Urinary bladder (tissue), 4 donors: ENCODE measurements at places on chromosomes 2 and 18. TPM values are rescaled to one million over a fixed set of nuclear protein-coding genes. Genes with fewer than 3 reads are reported as not detected.

DNA sequence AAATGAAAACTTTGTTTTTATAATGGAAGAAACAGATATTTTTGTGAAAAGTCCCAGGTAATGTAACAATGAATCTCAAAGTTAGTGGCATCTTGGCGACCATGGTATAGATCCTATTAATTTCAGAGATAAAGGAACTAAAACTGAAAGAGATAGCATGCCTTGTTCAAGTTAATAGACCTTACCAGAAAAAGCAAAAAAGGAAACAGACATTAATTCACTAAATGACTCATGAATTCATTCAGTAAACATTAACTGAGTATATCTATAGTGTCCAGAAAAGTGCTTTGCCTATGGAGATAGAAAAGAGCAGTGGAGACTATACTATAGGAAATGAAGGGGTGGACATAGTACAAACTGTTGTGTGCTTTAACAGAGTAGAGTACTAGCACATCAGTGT, 763.3 kb downstream of the TRIB2 start:
- DNase-seq = no peak

- DNase-seq = no peak
Observed at GRCh38 chr18:10322435-10322834, 132.0 kb upstream of the APCDD1 start.

DNA sequence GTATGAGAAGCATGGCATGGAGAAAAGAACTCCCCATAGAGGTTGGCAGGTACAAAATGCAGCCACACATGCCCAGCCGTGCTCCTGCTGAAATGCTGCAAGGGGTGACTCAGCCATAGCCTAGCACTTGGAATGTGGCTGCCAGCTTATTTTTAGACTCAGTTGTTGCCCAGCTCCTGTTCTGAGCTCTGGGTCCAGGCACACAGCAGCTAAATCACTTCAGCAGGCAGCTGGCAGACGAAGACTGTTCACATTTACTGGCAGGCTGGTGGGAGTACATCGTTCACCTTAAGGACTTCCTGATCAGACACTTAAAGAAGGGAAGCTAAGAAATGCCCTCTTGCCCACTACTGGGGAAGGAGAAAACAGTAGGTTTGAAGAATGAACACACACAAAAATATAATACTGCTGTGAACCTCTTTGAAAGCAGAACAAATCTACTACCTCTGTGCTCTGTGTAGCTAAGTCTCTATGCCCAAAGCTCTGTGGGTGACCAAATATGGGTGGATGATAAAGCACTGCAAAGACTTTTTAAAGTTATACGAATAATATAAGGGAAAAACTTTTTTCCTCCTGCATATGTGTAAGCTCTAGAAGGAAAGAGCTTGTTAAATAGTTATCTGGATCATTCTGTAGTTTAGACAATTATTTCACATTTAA, 146.1 kb downstream of the LNPK start:
- no peak for DNase-seq

- DNase-seq = no peak
Observed at GRCh38 chr2:188051706-188052105, 240.0 kb upstream of the GULP1 start.

DNA sequence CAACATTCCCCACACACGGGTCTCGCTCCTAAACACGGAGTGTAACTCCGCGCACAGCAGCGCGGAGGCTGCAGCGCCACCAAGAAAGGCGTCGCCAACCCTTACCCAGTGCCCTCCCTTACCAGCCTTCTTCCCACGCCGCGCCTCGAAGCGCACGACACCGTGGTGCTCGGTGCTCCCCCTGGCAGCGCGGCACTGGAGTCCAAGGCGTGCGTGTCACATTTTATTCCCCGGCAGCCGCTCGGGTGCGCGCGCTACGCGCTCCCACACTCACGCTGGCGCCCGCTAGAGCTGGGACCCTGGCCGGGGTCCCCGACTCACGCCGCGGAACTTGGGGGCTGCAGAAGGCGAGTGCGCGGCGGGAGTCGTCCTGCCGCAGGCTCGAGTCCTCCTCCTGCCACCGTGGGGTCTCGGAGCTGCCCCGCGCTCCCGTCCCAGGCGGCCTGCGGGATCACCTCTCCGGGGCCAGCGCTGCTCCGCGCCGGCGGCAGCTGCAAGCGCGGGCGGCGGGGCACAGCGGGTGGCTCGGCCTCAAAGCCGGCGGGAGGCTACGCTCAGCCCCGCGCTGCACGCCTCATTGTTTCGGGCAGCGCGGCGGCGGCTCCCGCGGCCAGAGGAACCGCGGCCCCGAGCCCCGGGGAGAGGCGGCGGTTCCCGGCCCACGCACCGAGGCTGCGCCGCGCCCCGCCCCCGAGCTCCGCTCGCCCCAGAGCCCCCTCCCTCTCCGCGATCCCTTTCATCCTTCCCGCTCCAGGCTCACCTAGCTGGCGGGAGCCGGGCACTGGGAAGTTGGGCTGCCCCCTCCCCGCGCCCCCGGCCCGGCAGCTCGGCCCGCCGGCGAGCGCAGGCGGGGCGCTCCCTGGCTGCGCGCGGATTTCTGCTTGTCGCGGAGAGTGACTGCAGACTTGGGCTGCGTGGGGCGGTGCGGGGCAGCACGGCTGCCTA, at the start of gene ST6GAL2:
TSS of gene ST6GAL2 (minus strand) at position 197 of the 945 bp plus-strand sequence. CDS start 42,190 bp downstream, outside the sequence.
- no peak for DNase-seq

DNA sequence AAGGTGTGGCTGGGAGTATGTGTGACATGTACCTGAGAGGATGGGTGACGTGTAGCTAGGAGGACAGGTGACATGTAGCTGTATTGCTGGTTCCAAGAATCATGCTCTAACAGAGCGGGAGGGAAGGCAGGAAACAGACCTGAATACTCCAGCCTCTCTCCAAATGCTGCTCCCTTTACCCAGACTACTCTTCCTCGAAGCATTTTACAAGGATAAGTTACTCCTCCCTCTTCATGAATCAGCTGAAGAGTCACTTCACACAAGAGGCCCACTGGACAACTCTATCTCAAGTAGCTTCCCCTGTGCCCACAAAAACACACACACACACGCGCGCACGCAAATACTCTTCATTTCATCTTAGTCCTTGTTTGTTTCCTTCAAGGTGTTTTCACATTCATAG, 52.6 kb upstream of the KIDINS220 start:
- no peak for DNase-seq

DNA sequence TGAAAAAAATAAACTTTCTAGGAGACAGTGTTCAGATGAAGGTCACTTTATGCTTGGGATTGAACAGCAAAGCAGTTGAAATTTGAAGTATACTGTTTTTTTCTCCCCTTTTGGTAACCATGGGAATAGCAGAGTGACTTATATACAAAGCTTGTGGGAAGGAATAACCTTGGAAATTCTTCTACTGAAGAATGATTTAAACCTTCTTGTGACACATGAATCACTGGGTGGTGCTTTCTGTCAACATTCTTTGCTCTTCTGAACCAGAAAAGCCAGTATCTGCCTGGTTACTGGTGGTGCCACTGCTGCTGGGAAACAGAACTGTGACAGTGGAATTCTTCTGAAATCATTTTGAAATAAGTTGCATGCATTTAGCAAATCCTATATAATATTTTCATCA, 39.4 kb upstream of the RND3 start:
- peak; percentile 74 for DNase-seq

DNA sequence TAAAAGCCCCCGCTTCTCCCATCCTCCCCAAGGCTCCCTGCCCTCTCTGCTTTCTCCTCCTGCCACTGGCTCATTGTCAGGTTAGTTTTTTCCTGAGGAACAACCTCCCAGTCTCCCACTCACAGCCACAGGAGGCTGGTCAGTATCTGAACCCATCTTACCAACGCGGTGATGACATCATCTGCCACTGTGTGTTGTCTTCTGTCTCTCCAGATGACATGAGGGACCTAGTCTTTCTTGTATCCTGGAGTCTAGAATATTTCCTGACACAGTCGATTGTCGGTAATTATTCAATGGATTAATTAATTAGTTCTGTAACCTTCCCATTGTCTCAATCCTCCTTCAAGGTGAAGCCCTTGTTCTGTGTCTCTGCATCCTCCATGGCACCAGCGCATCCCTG, 290.2 kb downstream of the GALR1 start:
- DNase-seq = no peak

DNA sequence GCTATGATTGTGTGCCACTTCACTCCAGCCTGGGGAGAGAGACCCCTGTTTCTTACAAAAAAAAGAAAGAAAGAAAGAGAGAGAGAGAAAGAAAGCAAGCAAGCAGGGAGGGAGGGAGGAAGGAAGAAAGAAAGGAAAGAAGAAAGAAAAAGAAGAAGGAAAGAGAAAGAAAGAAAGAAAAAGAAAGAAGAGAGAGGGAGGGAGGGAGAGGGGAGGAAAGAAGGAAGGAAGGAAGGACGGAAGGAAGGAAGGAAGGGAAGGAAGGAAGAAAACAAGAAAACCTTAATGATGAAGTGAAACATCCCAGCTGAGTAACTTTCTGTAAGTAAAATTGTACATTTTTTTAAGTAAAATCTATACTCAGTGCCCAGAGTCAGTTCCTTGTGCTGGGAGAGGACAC, 75.5 kb upstream of the GLS start:
- no peak for DNase-seq

DNA sequence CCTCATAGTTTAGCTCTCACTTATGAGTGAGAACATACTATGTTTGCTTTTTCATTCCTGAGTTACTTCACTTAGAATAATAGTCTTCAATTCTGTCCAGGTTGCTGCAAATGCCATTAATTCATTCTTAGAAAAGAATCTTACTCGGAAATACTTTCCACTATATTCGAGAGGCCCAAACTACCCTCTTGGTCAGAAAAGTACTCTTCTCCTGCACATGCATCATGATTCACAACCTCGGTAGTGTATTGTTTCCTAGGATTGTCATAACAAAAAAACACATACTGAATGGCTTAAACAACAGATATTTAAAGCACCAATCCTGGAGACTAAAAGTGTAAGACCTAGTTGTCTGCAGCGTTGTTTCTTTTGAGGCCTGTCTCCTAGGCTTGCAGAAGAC, 364.0 kb upstream of the SLC14A2 start:
- no peak for DNase-seq

- no peak for DNase-seq
Observed at GRCh38 chr2:48114256-48114655, 208.0 kb upstream of the FBXO11 start.

GRCh38 chr2:23422089-23423061, 37.4 kb downstream of the KLHL29 start:
- no peak for DNase-seq

GRCh38 chr2:83067947-83068346, 1391.1 kb downstream of the SUCLG1 start:
- no peak for DNase-seq

DNA sequence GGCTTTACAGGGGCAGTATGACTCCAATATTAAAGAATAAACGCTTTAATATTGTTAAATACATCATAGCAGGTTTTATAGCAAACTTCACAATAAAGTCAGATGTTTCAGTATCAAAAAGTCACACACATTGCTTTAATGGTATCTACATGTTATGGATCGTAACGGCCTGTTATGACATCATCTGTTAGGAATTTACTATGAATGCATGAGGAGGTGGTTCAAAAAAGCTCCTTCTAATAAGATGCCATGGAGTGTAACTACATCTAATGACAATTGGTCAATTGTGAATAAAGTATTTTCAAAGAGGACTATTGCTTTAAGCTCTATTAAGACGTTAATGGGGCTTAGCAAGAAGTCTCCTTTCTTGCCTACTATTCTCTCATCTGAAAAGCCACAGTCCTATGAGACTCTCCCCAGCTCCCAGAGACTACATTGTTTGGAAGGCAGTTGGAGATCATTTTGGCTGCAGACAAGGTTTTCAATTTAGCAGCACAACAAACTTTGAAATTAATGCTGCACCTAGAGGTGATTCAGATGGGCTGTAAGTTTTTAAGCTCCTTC, 300.7 kb upstream of the MEIS1 start:
- no peak for DNase-seq

DNA sequence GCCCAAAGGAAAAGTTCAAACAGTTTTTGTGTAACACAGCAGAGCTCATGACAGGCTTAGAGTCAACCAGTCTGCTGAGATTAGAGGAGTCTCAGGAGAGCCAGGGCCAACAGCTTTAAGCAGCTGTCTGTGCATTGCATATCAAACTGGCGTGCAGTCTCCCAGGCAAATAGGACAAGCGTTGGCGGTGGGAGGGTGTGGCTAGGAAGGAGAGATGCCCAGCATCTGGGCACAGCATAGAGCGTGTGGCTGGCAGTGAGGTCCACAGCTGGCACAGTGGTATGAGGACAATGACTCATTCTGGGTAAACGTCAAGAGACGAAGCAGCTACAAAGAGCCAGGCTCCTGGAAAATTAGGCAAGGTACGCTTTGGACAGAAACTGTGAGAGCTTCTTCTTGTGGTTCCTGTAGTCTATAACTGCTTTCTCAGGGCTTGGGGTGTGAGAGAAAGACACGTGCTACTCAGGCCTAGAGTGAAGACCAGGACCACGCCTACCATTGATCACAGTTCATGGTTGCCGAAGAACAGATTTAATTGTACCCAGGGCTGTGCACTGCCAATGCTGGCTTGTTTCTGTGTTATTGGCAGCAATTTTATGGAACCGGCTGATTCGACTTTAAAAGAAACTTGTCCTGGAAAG, 14.8 kb downstream of the ZAP70 start:
- no peak for DNase-seq

- DNase-seq = no peak
Observed at GRCh38 chr2:95734976-95735890, 143.4 kb downstream of the TRIM43 start.

- DNase-seq = peak; percentile 35
Observed at GRCh38 chr2:241271706-241272302, 43.7 kb downstream of the HDLBP start.

- DNase-seq = no peak
Observed at GRCh38 chr2:194883711-194884110, 773.3 kb upstream of the SLC39A10 start.

DNA sequence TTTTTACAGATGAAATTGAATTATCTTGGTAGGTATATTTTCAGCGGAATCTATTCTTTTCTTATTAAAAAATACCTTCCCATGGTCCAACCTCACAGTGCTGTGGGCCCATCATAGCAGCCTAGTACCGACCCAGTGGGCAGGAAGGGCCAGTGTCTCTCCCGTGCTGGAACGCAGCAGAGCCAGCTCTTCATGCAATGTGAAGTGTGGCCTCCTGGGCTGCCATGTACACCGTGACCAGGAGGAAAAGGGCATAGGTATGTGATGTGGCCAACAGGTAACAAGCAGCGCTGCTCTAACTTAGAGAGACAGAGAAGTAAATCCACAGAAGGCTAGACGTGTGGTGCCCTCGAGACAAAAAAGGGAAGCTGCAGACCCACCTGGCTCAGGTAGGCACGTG, 221.1 kb upstream of the SALL3 start:
- DNase-seq = no peak

FAM228B gene
- 61.8 TPM for total RNA-seq

SNTG2 gene
- total RNA-seq = 0.69 TPM

SLC5A7 gene
- 6.3 TPM for total RNA-seq

TWIST2 gene
- 20.5 TPM for total RNA-seq

RGPD4 gene
- total RNA-seq = 0.05 TPM

CD8B2 gene
- total RNA-seq = 0.37 TPM

GPBAR1 gene
- 1.6 TPM for total RNA-seq

UGT1A8 gene
- total RNA-seq = 0.16 TPM

NEU2 gene
- total RNA-seq = not detected

MAL gene
- 3.6 TPM for total RNA-seq

UGT1A4 gene
- 1.1 TPM for total RNA-seq

SLC35F6 gene
- total RNA-seq = 12.4 TPM

VIT gene
- 10.0 TPM for total RNA-seq
